GDM1 (cell line): ENCODE measurements at places on chromosomes 11 and 22.

- no peak for DNase-seq
Measured at GRCh38 chr22:42688241-42689211, 32.1 kb downstream of the A4GALT start.

DNA sequence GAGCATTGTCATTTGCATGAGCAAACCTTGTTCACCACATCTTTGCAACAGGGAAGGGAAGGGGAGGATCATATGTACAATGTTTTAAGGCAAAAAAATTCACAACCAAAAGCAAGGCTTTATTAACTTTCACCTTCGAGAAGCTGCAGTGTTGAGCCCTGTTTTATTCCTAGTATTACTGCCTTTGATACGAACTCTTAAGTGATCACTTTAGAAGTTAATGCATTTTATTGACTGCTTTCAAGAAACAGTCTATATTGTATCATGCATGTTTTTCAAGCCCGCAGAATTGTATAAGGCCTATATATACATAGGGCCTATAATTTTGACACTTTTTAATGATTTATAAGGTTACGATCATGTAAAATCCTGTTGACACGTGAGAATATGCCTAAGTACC is 117.5 kb upstream of the VPREB1 start:
- DNase-seq, result no peak

GRCh38 chr22:29940526-29940925 is 57.6 kb downstream of the MTMR3 start:
- no peak for DNase-seq

DNA sequence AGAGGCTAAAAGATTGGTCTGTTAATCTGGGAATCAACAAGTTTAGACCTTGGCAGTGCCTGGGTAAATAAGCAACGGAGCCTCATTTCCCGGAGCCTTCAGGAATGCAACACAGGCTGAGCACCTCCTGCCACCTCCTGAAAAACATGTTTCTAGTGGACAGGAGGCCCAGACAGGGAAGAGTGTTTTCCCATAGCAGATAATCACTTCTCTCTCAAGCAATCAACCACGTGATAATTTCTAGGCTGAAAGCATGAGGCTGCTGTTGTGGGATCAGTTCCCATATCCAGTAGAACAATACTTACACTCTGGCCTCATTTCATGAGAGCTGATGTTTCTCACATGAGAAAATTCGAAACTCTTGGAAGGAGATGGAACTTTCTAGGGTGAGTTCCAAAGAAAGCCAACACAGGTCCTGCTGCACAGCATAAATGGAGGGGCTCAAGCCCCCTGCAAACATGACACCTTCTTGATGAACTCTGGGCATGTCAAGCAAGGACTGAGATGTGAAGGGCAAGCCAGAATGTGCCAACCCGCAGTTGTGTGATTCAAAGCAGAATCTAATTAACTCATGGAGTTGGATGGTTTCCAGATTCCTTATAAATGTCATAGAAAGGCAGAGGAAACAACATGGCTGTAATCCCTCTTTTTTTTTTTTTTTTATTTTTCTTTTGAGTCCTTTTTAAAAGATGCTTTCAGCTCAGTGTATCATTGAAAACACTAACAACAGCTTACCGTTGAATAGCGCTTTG is 228.5 kb upstream of the SESN3 start:
- no peak for DNase-seq

DNA sequence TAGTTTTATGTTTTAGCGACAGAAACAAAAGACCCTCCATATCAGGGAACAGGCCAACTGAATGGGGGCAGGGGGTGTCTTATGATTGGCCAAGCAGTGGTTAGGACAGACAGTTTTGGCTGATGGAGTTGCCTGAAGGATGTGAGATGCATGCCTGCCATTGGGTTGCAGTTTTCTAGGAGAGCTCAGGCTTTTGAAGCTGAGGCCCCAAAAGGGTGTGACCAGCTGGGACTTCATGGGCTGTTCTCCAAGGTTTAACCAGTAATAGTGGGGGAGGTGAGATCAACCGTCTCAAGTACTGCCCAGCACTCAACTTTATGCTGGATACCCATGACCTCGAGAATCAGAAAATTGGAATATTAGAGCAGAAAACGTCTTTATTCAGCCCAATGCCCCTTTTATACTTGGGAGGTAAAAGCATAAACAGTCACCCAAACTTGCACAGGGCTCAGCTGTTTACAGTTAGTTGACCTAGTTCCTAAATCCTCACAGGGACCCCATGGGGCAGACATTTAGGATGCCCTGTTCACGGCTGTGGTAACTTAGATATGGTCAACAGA is 13.5 kb downstream of the DTX4 start:
- no peak for DNase-seq

DNA sequence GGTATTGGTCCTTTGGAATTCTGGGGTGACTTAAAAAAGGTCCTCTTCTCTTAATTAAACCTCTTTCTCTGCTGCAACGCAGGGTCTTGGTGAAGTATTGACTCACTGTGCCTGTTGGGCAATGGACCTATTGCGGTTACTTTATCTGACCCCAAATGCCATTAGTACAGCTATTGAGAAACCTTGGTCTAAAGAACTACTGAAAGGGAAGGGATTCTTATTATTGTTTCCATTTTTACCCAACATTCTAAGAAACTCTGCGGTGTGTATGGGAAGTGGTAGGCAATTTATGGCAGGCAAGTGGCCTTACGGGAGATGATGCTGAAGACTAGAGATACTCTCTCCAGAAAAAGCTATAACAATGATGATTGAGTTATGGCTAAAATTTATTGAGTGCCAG is 12.5 kb downstream of the SLC6A5 start:
- DNase-seq, result no peak

DNA sequence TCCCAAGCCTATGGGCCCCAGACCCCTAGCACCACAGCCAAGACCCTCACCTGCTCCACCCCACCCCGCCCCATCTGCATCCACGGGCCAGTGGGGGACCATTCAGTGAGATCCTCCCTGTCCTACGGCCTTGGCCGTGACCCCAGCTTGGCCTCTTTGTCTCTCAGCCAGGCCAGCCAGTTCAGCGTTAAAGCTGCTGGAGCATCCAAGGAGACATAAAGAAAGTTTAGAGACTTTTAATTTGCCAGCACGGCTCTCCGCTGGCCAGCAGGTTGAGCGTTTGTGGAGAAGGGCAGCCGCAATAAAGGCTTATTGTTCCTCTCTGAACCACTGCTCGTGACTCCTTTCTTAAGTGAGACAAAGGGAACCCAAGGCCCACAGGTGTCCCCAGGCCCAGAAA is 49.3 kb upstream of the LMO1 start:
- DNase-seq, result no peak

DNA sequence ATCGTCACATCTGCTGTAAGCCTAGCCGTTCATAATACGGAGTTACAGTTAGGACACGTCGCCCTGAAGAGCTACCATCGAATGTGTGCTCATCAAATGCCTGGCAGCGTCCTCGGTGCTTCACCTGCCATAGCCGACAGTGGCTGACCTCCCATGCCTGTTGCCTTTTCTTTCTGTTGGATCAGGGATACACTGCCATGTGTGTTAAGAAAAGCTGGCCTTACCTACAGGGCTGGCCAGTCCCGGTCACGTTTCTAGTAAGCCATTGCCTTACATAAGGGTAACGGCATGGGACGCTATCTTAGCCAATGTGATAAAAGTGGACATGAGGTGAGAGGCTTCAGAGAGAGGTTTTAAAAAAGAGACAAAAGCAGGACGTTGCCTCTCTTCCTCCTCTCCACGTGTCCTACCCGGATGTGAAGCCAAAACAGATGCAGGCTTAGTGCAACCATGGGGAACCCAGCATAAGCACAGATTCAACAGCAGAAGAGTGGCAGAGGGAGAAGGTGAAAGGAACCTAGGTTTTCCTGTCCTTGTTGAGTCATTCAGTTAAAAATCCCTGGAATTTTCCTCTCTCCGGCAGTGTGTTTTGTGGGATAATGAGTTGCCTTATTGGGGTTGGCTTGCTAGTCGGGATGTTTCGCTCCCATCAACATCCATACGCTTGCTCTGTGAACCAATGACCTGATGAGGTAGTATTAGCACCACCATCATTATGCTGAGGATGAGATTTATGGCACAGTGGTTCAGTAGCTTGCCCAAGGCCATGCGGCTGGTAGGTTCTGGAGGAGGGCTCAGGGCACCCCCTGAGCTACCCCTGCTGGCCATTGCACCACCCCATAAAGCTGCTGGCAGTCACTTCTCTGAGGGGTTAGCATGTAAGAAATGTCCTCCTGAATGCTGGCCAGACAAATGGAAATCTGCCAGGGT is 67.4 kb upstream of the B3GAT1 start:
- DNase-seq, result no peak

GRCh38 chr11:20443596-20443995 is 56.1 kb downstream of the PRMT3 start:
- no peak for DNase-seq

DNA sequence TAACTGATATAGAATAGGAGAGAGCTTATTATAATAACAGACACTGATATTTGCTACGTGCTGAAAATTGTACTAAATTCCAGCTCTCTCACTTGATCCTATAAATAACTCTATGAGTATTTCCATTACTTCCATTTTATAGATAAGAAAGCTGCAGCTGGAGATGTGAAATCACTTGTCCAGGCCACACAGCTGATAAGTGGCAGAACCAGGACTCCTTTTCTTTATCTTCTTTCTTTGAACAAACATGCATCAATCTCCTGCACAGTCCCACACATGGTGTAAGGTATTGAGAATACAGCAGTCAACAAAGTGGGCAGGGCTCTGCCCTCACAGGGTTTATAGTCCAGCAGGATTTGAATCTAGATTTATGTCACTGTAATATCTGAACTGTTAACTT is 652.1 kb downstream of the NELL1 start:
- no peak for DNase-seq

DNA sequence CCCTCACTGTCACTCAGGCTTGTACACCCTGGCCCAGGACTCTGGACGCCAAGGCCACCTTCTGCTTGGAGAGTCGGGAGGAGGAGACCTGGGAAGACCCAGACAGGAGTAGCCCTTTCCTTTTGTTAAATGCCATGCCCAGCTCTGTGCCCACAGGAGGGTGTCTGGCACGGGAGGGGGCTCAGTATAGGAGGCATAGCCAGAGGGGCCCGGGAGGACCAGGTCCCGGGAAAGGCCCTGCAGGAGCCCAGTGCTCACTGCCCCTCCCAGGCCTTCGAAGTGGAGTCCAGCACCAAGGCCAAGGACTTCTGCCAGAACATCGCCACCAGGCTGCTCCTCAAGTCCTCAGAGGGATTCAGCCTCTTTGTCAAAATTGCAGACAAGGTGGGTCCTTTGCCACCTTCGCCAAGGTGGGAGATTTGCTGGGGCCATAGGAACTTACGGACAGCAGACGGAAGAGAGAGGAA is 79.0 kb downstream of the MYO7A start:
- no peak for DNase-seq

DNA sequence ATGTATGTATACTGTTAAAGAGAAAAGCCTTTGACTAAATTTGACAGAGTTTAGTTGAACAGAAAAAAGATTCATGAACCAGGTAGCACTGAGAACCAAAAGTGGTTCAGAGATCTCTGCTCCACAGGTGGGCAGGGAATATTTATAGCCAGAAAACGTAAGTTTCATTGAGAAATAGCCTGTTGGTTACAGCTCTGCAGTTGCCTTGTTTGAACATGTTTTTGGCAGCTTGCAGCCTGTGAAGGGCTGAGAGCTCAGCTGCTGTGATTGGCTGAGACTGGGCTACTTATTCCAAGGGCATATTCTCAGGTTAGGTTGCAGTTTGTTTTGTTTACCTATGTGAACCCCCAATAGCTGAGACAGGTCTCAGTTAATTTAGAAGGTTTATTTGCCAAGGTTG is 13.5 kb upstream of the ZNF74 start:
- DNase-seq, result no peak

DNA sequence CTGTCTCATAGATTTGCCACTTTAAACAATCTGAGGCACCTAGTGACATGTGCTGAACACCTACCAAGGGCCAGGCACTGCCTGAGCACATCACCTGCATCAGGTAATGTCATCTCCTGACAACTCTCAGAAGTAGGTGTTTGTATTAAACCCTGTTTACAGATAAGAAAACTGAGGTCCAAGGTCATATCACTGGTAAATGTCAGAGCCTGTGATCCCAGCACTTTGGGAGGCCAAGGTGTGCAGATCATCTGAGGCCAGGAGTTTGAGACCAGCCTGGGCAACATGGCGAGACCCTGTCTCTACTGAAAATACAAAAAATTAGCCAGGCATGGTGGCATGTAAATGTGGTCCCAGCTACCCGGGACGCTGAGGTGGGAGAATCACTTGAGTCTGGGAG is 39.1 kb upstream of the ACCSL start:
- DNase-seq, result no peak

- peak; percentile 92 for DNase-seq
Measured at GRCh38 chr22:37242395-37242918, 1.6 kb downstream of the RAC2 start.

DNA sequence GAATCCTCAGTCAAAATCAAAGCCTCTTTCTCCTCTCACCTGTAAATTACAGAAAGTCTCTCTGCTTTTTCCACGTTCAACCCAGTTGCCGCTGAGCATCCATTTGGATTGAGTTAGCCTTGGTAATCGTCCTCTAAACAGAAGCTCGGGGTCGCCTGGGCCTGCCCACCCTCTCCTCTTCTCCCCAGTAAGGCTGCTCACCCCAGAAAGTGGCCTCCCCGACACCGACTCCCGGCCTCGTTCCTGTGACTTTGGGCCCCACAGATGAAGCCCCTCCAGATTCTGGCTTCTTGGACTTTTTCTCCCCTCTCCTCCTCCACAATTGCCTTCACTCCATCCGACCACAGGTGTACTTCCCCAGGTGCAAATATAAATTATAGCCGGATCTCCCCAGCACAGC is 1500.0 kb downstream of the BRD1 start:
- no peak for DNase-seq

GRCh38 chr11:70134490-70134889 is 56.4 kb downstream of the ANO1 start:
- DNase-seq, result no peak

DNA sequence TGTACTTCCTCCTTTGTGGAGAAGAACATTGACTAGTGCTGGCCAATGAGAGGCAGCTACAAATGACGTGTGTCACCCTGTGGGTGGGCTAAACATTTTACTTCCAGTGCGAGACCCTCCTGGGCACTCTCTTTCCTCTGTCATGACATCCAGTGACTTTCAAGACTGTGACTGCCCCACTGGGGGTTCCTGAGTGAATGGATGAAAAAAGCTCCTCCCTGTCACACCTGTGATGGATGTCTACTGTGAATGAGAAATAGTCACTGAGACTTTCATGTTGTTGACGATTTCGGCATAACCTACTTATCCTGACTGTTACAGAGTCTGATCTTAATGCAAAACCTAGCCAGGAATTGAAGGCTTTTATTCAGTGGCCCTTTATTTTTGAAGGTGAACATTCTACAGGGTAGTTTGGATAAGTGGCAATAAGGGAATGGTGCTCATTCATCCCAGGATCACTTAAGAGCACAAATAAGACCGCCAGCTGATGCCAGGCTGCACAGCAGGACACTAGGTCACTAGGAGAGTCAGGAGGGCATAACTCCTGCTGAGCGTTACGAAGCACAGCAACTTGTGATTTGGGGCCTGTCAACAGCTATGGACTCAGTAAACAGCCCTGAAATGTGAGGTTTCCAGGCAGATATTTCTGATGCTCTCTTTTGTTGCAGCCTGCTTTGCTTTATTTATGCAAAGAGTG is 636.6 kb downstream of the NTM start:
- DNase-seq, result no peak

- no peak for DNase-seq
Measured at GRCh38 chr22:31937341-31937740, 7.0 kb upstream of the YWHAH start.
